ENCODE measurements at places on chromosomes 7 and 10. TPM values are rescaled to one million over a fixed set of nuclear protein-coding genes. Genes with fewer than 3 reads are reported as not detected.

DNA sequence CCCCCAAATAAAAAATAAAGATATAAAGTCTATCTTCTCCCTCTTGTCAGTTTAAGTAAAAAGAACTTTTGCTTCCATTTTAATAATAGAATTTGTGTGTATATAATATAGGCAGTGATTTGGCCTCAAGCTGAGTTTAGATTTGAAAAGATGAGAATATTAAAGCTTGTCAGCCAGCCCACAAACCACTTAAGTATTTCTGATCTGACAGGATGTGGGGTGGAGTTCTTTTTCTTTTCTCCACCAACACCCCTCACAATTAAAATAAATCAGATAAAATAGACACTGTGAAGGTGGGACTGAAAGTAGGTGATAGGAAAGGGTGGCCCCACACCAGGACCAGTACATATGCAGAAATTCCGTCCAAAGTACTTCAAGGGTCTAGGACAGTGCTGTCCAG lies 714.1 kb downstream of the AUTS2 start:
- no peak overlapping the region for H3K27ac ChIP-seq
- H3K4me3 ChIP-seq: no peak overlapping the region
- H3K4me1 ChIP-seq: peaks cover 6% of the 10 kb centered on the region
- DNase-seq: no peak
- no peaks in the 10 kb centered on the region for H3K36me3 ChIP-seq

DNA sequence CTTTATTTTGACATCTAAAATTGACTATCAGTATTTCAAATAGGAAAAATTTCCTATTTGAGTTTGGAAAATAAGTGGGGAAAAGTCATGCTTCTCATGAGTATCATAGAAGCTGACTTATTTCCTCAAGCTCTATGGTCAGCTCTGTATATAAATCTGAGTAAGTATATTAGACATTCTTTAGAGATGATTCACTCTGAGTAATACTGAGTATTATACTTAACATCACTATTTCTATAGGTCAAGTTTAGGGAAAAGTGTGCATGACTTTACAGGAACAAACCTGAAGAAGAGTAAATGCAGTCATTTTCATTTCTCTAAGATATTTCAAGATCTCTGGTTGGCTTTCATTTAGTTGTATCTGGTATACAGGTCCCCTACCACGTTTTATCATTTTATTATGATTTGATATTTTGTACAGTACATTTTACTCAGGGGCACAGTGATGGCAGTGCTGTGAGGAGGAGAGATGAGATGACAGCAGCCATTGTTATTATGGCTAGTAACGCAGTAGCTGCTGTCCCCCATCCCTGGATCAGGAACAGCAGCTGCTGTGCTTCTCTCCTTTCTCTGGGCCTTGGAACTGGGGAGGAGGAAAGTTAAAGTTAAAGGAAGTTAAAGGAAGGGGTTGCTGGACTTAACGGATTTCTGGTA lies 15.2 kb downstream of the SND1 start:
- H3K4me3 ChIP-seq: peak overlapping the region; percentile 36
- no peaks in the 10 kb centered on the region for H3K27me3 ChIP-seq
- peak overlapping the region; percentile 41 for H3K27ac ChIP-seq
- H3K4me1 ChIP-seq: peaks cover 61% of the 10 kb centered on the region
- peaks cover 46% of the 10 kb centered on the region for H3K36me3 ChIP-seq

GRCh38 chr10:14032406-14032998 lies 298.2 kb downstream of the FRMD4A start:
- no peaks in the 10 kb centered on the region for H3K36me3 ChIP-seq
- no peak overlapping the region for H3K4me3 ChIP-seq
- peaks cover 10% of the 10 kb centered on the region for H3K27me3 ChIP-seq

- no peak for DNase-seq
- no peak overlapping the region for H3K4me3 ChIP-seq
- no peaks in the 10 kb centered on the region for H3K27me3 ChIP-seq
Measured at GRCh38 chr7:45971661-45972175, 50.6 kb upstream of the IGFBP3 start.

- no peak overlapping the region for H3K4me3 ChIP-seq
- H3K27me3 ChIP-seq: no peaks in the 10 kb centered on the region
- no peak for DNase-seq
- peaks cover 62% of the 10 kb centered on the region for H3K4me1 ChIP-seq
- H3K27ac ChIP-seq: no peak overlapping the region
Measured at GRCh38 chr10:110413049-110413783, 84.5 kb upstream of the DUSP5 start.

CPA4 gene
- 4.3 TPM for total RNA-seq

CLRN3 gene
- total RNA-seq: not detected

IKZF1 gene
- total RNA-seq: not detected

SFTPA1 gene
- total RNA-seq: not detected

DOCK1 gene
- 40.0 TPM for total RNA-seq

TSPAN13 gene
- 14.1 TPM for total RNA-seq

Measured in MCF 10A (cell line).